ENCODE measurements at places on chromosomes 16 and 17. TPM values are rescaled to one million over a fixed set of nuclear protein-coding genes. Genes with fewer than 3 reads are reported as not detected.
A peak's percentile ranks its signal among the peaks of the same experiment; 100 is the strongest.

DNA sequence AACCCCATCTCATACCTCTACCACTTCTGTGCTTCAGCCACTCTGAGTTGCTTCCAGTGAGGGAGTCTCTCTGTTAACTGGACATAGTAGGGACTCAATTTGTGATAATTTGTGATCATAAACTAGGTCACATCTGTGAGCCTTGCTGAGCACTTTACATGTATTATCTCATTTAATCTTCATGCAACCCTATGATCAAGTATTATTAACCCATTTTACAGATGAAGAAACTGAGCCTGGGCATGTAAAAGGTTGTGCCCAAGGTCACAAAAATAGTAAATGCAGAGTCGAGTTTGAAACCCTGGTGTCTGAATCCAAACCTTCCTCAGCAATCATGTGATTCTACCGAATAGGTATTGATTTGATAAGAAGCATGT is 18.6 kb downstream of the PDP2 start:
- H3K27me3 ChIP-seq, result no peaks in the 10 kb centered on the region
- H3K4me3 ChIP-seq, result no peak overlapping the region
- peak overlapping the region; percentile 93 for H3K27ac ChIP-seq
- peaks cover 85% of the 10 kb centered on the region for H3K4me1 ChIP-seq

Gene TMC6
- total RNA-seq, result 22.6 TPM

- no peak overlapping the region for H3K4me3 ChIP-seq
- no peak overlapping the region for H3K27ac ChIP-seq
- no peaks in the 10 kb centered on the region for H3K27me3 ChIP-seq
- H3K36me3 ChIP-seq, result no peaks in the 10 kb centered on the region
- no peaks in the 10 kb centered on the region for H3K4me1 ChIP-seq
Measured at GRCh38 chr16:924806-925205, 46.0 kb downstream of the LMF1 start.

GRCh38 chr17:71183066-71183660 is 937.7 kb upstream of the SOX9 start:
- no peaks in the 10 kb centered on the region for H3K36me3 ChIP-seq
- H3K4me3 ChIP-seq, result no peak overlapping the region
- DNase-seq, result no peak
- no peak overlapping the region for H3K27ac ChIP-seq

Gene RDM1
- total RNA-seq, result not detected

DNA sequence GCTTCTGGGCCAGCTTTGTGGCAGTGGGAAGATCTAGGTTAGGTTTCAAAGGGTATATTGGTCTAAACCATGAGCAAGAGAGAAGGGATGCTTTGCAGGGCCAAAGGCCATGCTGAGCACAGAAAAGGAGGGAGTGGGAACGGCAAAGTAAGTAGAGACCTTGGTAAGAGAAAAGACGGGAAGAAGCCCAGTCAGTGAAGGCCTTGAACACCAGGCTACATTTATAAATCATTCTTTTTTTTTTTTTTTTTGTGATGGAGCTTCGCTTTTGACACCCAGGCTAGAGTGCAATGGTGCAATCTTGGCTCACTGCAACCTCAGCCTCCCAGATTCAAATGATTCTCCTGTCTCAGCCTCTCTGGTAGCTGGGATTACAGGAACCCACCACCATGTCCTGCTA is 18.1 kb downstream of the TOM1L2 start:
- H3K27me3 ChIP-seq, result no peaks in the 10 kb centered on the region
- no peaks in the 10 kb centered on the region for H3K36me3 ChIP-seq
- no peak overlapping the region for H3K27ac ChIP-seq
- peaks cover 18% of the 10 kb centered on the region for H3K4me1 ChIP-seq
- DNase-seq, result no peak

DNA sequence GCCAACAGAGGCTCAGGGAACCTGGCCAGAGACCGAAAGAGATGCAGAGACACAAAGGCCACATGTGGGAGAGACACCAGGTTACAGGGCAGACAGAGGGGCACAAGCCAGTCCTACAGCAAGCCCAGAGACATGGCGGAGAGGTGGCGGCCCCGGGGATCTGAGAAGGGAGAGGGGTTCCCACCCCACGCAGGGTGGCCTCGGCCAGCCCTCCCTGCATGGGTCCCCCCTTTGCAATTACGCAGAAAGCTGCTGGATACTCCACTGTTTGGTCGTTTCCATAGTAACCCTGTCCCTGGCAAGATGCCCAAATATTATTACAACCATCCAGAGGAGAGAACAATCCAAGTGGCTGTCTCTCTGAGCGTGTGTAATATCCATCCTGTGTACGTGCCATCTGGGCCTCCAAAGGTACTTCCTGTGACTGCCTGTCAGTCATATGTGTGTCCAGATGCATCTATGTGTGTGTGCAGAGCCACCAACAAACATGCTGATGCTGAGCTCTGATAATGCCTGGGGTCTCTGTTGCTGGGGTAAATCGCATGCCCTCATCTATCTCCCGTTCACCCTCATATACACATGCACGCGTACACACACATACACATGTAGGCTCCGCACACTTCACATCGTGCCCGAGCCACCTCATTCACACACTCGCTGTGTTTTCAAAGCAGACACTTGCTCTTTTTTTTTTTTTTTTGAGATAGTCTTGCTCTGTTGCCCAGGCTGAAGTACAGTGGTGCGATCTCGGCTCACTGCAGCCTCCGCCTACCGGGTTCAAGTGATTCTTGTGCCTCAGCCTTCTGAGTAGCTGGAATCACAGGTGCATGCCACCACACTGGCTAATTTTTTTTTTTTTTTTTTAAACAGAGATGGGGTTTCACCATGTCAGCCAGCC is 5.5 kb downstream of the PCGF2 start:
- H3K36me3 ChIP-seq, result peaks cover 24% of the 10 kb centered on the region
- peak; percentile 54 for DNase-seq
- no peaks in the 10 kb centered on the region for H3K27me3 ChIP-seq

DNA sequence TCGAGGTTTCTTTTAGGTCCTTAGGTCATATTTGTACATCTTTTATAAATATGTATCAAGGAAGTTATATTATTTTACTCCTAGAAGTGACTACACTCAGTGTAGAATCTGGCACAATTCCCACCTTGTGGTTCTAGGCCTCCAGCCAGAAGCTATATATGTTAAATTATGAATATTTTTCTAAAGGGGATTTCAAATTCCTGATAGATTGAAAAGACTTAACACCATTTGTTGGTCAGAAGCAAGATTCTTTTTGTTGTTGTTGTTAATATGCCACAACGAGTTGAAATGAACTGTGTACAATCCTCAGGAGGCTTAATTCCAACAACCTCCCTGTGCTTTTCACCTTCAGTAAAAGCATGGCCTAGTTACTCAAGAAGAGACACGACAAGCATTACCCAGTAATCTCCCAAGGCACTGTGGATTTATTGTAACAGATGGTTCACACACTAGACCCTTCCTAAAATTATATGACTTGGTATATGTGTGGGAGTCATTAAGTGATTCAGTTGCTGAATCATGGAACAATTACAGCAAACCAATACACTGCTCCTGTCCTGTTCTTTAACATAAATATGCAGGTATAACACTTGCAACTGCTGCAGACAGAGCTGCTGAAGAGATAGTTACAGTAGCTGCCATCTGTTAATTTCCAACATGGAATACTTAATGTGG is 964.4 kb upstream of the GOT2 start:
- H3K27ac ChIP-seq, result no peak overlapping the region
- H3K4me3 ChIP-seq, result no peak overlapping the region

- no peak overlapping the region for H3K4me3 ChIP-seq
- no peaks in the 10 kb centered on the region for H3K27me3 ChIP-seq
- H3K27ac ChIP-seq, result no peak overlapping the region
- no peaks in the 10 kb centered on the region for H3K36me3 ChIP-seq
- DNase-seq, result no peak
Measured at GRCh38 chr17:72233986-72234385, 113.2 kb downstream of the SOX9 start.

GRCh38 chr16:28494121-28494851 is at the start of gene APOBR:
TSS of gene APOBR (plus strand) at chr16:28494643. CDS start at chr16:28494682, 39 bp downstream.
- peak within 1 kb of the TSS; percentile 26 for H3K27ac ChIP-seq
- no peaks in the 10 kb centered on the region for H3K36me3 ChIP-seq
- peak within 1 kb of the TSS; percentile 63 for H3K4me3 ChIP-seq
- no peak for DNase-seq

- H3K4me3 ChIP-seq, result no peak overlapping the region
- no peak overlapping the region for H3K27ac ChIP-seq
- H3K36me3 ChIP-seq, result peaks cover 81% of the 10 kb centered on the region
- H3K27me3 ChIP-seq, result no peaks in the 10 kb centered on the region
Measured at GRCh38 chr16:30769379-30770089, 7.4 kb downstream of the RNF40 start.

GRCh38 chr17:76726231-76726775 is at the start of gene JMJD6:
TSS of gene JMJD6 (minus strand) at chr17:76726606. CDS start at chr17:76726475, 131 bp downstream.
- H3K27me3 ChIP-seq, result no peaks in the 10 kb centered on the region
- peak within 1 kb of the TSS; percentile 100 for H3K27ac ChIP-seq
- H3K4me3 ChIP-seq, result peak within 1 kb of the TSS; percentile 96
- peaks cover 23% of the 10 kb centered on the region for H3K36me3 ChIP-seq
- H3K4me1 ChIP-seq, result peaks cover 32% of the 10 kb centered on the region
- peak; percentile 85 for DNase-seq

DNA sequence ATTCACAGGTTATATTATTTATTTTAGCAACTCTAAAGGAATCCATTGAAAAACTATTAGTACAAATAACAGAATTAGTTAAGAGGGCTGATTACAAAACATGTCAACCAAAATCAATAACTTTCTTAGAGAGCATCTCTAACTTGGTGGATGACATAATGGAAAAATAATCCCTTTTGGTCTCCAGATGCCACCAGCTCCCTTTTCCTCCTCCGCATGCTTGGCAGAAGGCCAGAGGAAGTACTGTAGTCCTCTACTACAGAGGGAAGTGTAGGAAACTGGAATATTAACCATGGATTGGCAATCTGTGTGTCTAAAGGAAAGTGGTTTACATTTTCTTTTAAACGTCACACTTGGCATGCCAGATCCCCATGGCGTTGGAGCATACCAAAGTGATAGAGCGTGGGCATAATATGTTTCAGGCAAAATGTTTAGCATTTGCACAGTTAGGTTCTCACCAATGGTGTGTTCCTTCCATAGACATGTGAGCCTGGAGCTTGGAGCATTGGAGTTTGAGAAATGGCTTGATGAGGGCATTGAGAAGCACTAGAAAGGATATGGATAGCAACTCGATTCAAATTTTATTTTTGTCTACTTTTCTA is 106.3 kb downstream of the PRKCB start:
- no peaks in the 10 kb centered on the region for H3K4me1 ChIP-seq
- no peak overlapping the region for H3K27ac ChIP-seq
- no peaks in the 10 kb centered on the region for H3K27me3 ChIP-seq
- no peak for DNase-seq
- no peak overlapping the region for H3K4me3 ChIP-seq

DNA sequence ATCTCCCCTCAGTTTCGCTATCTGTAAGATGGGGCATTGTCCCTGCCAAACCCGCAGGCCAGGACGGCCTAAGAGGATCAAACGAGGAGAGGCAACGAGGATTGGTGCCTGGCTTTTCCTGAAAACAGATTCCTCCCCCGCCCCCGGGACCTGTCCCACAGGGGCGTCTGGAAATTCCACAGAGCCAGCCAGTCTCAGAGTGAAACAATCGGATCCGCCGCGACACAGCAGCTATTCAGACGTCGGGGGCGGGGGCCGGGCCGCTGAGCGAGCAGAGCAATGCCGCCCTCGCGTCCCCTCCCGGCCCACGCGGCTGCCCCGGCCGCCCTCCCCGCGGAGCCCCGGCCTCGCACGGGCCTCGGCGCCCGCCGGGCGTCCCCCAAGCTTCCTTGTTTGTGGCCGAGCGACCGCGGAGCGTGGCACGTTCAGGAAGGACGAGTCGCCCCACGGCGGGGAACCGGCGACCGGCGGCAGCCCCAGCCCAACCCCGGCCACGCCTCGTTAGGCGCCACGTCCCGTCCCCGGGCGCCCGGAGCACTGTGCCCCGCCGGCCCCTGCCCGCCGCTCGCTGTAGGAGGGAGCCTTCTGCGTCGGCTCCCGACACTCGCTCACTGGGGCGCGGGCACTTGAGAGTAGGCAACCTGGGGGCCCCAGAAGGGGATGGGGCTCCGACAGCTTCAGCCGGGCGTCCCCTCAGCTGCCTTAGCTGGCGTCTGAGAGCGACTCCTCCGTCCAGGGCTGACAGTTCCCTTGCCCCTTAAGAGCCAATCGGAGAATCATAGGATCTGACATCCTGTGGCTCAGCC is 29.6 kb upstream of the PHOSPHO1 start:
- no peaks in the 10 kb centered on the region for H3K4me1 ChIP-seq
- peak; percentile 37 for DNase-seq
- H3K27ac ChIP-seq, result peak overlapping the region; percentile 64
- peak overlapping the region; percentile 75 for H3K4me3 ChIP-seq
- no peaks in the 10 kb centered on the region for H3K27me3 ChIP-seq
- no peaks in the 10 kb centered on the region for H3K36me3 ChIP-seq

DNA sequence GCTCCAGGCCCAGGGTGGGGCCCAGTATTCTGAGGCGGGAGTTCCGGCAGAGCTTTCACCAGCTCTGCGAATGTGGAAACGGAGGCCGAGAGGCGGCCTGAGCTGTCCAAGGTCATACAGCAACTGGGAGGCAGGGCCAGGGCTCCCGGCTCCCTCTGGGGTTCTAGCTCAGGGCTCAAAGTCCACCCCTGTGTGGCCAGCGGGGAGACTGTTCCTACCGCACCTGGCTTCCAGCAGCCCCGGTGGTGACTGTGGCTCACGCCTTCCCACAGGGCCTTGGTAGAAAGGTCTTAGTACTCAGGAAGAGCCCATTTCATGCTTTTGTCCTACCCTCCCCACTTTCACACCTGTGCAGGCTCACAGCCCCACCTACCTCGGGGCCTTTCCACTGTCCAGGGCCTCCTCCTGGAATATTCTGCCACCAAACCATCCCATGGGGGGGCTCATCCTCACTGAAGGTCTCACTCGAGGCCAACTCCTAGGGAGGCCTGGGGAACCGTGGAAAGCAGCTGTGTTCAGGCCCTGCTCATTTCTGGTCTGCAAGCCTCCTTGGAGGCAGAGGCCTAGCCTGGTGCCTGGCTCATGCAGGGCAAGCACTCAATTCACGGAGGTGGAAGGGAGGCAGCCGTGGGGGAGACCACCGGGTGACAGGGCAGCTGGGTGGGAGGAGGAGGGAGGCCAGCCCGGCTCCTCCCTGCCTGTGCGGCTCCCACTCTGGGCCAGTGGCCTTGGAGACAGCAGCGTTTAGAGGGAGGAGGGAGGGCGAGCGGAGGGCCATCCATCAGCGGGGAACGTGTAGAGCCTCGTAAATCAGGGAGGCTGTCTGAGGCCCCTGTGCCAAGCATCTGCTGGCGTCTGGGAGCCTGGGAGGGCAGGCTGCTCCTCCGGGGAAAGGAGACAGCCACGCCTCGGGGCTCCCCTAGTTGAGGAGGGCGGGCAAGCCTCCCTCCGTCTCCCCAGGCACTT is 12.7 kb upstream of the DOC2B start:
- no peak for DNase-seq
- no peak overlapping the region for H3K27ac ChIP-seq
- no peaks in the 10 kb centered on the region for H3K27me3 ChIP-seq

Gene OTOP2
- total RNA-seq, result not detected

GRCh38 chr16:66093191-66093590 is 273.3 kb upstream of the CDH5 start:
- no peak overlapping the region for H3K27ac ChIP-seq
- no peaks in the 10 kb centered on the region for H3K27me3 ChIP-seq

Gene PRAC1
- total RNA-seq, result not detected

All from thoracic aorta (tissue), 2 donors.